ENCODE measurements at places on chromosomes 6 and 20.

- no peak for DNase-seq
Measured at GRCh38 chr6:36422714-36423100, 19.9 kb downstream of the PXT1 start.

GRCh38 chr6:167996424-167997199 is 859 bp upstream of the KIF25 start:
- DNase-seq = no peak

DNA sequence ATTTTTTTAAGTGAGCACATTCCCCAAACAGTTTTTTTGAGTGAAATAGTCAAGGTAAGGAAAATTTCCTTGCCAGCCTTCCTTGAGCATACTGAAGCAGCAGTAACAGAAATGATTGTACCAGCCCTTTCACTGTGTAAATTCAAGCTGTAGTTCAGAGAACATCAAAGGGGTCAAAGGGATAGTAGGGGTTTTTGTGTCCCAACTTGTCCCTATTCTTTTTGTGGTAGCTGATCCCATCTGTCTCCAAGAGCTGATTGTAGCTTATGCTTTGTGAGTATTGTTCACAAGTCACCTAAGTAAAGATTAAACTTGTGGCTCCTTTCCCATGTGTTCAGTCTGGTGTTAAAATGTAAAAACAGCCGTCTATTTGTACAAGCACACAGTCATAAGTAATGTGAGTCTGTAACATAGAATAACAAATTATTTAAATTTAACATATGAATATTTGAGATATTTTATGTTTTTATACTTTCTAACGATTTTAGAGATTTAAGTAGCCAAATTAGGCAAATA is 185.0 kb downstream of the CENPW start:
- no peak for DNase-seq

GRCh38 chr6:6604566-6604965 is 16.0 kb downstream of the LY86 start:
- no peak for DNase-seq

- DNase-seq = no peak
Measured at GRCh38 chr20:10498200-10498599, 63.1 kb downstream of the SLX4IP start.

DNA sequence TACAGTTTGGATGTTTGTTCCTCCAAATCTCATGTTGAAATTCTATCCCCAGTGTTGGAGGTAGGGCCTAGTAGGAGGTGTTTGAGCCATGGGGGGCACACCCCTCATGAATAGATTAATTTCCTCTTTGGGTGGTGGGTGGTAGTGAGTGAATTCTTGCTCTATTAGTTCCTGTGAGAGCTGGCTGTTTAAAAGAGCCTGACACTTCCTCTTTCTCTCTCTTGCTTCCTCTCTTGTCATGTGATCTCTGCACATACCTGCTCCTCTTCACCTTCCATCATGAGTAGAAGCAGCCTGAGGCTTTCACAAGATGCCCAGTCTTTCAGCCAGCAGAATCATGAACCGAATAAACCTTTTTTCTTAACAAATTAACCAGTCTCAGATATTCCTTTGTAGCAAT is 340.2 kb upstream of the CHD6 start:
- no peak for DNase-seq

DNA sequence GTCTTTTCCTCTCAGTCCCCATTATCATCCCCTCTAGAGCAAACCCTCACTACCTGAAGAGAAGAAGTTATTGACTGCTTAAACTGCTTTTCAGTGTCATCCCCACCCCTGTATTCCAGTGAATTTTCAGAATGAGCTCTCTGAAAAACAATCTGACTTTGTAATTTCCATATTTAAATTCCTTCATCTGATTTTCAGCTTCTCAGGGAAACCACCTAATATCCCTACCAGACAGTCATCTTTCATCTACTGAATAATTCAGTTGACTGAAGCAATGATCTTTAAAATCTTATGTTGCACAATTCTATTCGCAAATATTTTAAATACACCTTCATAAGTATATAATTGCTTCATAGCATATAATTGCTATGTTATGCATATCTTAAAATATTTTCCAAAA is 258.7 kb downstream of the HTR1B start:
- DNase-seq = no peak

DNA sequence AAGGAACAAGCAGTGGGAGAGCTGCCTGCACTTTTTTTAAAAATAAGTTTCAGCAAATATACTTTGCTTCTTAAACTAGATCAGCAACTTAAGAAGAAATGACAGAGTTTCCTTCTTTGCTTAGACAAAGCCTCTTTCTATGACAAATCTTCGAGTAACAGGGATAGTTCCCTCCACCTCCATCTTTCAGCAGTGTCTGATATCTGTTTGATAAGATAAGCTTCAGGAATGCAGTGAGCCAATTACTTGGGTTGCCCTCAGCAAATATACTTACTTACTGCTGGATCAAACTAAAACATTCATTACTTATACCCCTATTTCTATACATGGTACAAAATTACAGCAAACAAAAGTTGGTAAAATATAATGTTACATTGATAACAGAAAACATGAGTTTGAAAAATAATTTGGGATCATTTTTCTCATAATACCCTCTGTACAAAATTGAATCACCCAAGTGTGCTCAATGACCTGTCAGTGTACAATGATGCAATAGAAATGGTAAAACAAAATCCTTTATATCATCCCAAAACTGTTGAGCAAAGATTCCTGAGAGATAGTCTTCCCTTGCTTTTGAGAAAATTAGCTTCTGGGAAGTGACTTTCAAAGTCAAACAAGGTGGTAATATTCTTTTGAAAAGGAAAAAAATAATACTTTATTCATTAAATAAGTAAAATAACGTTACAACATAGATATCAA is 24.5 kb downstream of the FRK start:
- no peak for DNase-seq

GRCh38 chr6:11919771-11920440 is 92.2 kb upstream of the HIVEP1 start:
- no peak for DNase-seq

DNA sequence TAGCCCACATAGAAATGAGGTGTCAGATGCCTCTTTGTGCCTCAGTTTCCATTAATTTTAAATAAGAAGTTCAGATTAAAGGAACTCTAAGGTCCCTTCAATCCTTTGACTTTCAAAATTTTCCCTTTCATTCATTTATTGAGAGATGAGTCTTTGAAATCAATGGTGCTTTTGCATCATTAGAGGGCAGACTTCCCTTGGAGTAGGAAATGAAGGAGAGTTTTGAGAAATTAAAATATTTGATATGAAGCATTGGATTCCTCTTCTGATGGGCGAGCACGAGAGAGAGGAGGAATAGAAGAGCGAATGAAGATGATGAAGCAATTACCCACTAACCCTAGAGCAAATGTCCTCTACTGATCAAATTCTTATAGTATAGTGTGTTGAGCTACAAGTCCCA is 105.7 kb downstream of the EDN1 start:
- no peak for DNase-seq

DNA sequence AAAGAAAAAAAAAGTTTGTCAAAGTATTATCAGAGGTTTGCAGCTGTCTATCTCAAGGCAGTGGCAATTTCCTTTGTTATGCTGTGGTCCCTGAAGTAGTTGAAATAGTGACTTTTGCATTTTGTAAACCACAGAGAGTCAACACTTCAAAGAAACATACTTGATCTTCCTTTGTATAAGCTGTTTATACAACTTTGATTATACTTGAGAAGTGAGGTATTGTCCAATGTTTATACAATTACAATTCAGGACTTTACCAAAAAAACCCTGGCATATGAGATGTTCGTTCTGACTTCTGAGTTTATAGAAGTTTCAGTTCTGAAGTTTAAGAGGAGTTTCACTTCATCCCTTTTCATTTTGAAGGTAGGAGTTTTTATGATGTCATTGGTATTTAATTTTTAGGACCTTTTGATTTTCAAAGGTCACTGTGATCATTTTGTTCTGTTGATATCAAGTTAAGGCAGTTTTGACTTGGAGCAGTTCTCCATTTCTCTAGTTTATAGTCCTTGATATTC is 4.0 kb downstream of the STK4 start:
- DNase-seq = no peak

GRCh38 chr6:158762787-158763433 is 56.3 kb downstream of the EZR start:
- no peak for DNase-seq

Measured in urothelium cell line (cell line).